ENCODE measurements at places on chromosomes 5 and 9.
A peak's percentile ranks its signal among the peaks of the same experiment; 100 is the strongest.

DNA sequence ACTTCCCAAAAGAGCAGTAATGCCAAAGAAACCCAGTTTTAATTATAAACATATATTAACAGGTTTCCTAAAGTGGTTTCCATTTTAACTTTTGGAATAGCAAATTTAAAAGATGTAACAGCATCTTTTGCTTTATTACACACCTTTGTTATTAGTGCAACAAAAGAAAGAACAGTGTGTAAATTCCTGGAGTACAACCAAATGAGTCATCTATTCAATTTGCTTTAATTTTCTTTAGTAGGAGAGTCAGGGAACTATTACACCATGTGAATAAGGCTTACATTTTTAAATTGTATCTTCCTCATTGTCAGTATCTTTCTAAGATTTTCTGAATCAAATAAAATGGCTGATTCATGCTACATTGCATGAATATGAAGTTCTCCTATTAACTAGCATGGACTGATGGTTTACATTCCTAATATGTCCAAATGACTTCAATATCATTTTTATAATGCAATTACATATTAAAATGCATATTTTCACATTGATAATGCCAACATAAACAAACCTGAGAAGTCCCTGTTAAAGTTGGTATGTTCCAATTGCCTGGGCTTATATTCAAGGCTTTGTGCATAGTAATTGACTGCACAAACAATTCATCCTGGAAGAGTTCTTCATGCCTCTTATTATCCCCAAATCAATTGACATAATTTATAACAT lies 22.5 kb downstream of the EDIL3 start:
- DNase-seq: no peak

- DNase-seq: no peak
Observed at GRCh38 chr5:157540707-157541446, 34.7 kb downstream of the ADAM19 start.

DNA sequence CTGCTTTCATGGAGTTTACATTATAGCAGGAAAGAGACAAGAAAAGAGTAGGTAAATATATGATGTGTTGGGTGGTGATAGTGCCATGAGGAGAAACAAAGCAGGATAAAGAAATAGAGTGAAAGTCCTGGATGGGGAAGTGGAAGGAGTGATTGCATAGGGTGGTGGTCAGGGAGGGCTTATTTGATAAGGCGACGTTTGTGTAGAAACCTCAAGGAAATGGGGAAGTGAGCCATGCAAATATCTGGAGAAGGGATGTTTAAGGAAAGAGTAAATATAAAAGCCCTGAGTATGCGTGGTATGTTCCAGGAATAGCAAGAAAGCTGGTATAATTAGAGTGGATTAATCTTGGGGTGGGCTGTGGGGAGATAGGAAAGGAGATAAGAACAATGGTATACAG lies 134.7 kb upstream of the SV2C start:
- DNase-seq: no peak

DNA sequence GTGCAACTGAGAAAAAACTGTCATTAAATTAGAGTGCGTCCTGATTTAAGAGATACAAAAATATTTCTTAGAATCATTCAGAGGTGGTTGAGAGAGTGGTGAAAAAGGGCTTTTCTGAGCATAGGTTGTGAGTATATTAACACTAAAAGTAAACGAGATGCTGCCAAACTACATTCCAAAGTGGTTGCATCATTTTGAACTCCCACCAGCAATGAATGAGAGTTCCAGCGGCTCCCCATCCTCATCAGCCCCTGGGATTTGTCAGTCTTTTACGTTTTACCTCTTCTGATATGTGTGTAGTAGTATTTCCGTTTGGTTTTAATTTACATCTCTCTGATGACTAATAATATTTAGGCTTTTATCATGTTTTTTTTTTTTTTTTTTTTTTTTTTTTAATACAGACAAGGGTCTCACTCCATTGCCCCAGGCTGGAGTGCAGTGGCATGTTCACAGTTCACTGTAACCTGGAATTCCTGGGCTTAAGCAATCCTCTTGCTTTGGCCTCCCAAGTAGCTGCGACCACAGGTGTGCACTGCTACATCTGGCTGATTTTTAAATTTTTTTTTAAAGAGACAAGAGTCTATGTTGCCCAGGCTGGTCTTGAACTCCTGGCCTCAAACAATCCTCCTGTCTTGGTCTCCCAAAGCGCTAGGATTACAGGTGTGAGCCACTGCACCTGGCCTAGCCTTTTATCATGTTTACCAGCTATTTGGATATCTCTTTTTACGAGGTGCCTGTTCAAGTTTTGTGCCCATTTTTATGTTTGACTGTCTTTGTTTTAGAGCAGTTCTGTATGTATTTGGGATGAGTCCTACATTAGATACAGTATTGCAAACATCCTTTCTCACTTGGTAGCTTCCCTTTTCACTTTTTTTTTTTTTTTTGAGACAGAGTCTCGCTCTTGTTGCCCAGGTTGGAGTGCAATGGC lies 17.0 kb downstream of the PRRT1B start:
- DNase-seq: no peak

- no peak for DNase-seq
Observed at GRCh38 chr9:123353984-123354591, 1.9 kb upstream of the CRB2 start.

GRCh38 chr9:116048081-116048480 lies 105.5 kb upstream of the PAPPA start:
- DNase-seq: no peak

DNA sequence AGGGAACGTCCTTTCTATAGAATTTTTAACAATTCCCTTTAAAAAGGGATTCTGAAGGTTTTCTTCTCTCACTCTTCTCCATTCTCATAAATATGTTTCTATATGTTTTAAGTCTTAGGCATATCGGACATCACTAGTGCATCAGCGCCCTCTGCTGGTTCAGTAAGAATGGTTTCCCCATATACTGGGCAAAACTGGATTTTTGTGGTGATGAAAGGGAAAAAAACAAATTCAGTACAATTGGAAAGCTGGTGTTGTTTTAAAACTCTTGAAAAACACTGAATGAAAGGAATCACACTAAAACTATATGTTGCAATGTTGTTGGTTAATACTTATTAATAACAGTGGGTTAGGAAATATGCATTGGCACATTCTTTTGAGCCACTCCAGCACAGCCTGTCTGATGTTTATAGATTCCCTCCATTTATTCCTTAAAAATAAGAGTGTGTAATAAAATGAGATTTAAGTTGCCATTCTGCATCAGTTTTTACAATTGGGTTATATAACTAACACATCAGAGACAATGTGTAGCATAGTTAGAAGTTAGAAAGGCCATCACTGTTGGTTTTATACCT lies 15.8 kb downstream of the CWC27 start:
- peak; percentile 65 for DNase-seq

DNA sequence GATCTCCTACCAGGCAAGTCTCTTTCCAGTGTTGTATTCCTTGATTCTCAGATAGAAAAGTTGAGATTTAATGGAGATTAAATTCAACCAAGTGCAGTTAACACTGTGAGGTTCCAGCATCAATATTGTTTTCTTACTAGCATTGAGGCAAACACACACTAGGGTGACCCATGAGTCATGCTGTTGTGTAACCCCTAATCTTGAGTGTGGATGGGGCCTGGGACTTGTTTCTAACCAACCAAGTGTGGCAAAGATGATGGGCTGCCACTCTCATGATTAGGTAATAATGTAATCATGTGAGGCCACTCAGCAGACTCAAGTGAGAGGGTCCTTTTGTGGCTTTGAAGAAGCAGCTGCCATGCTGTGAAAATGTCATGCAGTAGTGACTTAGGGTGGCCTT lies 394.2 kb downstream of the IRX2 start:
- no peak for DNase-seq

DNA sequence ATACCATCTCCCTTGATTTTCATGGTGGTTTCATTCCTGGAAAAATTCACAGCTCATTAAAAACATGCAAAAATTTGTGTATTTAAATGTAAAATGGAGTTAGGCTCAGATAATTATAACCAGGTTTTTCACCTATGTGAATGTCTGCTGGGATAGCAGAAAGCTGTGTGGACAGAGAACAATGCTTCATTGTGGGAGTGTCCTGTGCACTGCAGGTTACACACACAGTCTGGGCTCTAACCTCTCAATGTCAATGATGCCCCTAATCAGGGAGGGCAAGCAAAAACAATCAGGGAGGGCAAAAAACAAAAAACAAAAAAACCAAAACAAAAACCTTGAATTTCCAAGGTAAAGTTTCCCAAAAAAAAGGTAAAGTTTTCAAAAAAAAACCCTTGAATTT lies 158.9 kb upstream of the KLF9 start:
- DNase-seq: no peak

DNA sequence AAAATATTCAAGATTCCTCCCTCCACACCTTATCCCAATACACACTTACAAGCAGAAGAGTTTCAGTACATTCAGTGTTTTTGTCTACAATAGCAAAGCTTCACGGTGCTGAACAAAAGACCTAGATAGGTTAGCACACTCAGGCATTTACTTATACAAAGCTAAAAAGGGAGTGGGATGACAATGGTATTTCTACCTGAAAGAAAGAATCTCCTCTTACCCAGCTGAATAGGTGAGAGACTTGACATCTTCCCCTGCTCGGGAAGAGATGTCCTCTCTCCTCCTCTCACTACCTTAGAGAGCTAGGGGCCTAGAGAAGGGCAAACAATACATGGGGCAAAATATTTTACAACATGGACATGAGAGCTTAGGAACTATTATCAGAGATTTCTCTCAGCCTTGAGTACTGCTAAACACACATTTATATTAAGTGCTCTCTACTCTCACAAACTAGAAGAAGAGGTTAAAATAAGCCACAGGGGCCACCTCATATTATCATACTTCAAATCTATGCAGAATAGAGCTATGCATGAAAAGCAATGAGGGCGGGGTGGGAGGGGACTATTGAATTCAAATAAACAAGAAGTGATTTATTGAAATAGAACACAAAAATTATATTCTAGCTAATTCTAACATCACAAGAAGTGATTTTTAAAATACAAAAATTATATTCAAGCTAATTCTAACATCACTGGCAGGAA lies 38.6 kb upstream of the RNF38 start:
- no peak for DNase-seq

- no peak for DNase-seq
Observed at GRCh38 chr9:21812415-21812814, 10.0 kb downstream of the MTAP start.

- no peak for DNase-seq
Observed at GRCh38 chr9:137985637-137986071, 108.1 kb downstream of the CACNA1B start.

DNA sequence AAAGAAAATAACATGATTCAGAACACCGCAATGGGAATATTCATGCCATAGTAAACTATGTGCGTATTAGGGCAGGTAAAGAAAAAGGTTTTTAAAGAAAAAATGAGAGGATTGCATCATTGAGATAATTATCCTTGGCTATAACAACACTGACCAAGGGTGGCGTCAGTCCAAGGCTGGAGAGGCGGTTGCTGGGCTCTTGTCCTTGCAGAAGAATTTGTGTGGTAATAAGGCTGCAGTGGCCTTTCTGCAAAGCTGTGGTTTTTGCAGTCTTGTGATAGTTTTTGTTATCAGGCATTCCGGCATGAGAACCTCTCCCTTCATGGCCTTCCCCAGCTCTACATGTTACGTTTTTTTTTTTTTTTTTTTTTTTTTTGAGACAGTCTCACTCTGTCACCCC lies 14.0 kb downstream of the BOD1 start:
- peak; percentile 71 for DNase-seq

DNA sequence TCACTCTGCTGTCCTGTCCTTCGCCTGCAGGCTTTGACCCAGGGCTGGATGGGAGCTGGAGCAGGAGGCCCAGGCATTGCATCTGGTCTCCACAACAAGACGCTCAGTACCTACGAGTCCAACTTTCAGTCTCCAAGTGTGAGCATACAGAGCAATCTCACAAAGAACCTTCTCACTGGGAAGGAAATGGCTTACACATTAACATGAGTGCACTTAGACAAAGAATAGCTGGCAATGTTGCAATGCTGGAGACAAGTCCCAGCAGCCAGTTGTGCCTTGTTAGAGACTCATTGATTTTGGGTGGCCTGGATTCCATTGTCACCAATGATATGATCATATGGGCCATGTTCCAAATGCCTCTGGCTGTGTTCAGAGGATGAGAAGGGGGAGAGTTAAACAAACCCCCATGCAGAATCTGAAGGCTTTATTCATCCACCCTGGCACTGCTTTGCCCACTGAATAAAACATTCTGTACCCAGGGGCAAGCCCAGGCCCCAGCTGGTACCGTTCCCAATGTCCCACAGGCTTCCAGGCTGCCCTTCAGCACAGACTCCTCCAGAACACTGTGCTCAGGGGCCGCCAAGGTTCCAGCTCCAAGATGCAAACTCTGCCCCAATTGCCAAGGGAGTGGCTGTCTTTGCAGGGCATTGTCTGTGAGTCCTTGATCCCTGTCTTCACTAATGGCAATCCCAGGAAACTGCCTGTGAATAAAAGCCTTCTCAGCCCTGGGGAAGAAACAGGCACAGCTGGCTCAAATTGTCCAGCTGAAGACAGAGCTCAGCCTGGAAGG lies 185.5 kb downstream of the HSD17B3 start:
- DNase-seq: no peak

GRCh38 chr9:113556877-113557593 lies 93.5 kb downstream of the RGS3 start:
- DNase-seq: no peak

- no peak for DNase-seq
Observed at GRCh38 chr9:109477258-109478050, 20.7 kb downstream of the PTPN3 start.

DNA sequence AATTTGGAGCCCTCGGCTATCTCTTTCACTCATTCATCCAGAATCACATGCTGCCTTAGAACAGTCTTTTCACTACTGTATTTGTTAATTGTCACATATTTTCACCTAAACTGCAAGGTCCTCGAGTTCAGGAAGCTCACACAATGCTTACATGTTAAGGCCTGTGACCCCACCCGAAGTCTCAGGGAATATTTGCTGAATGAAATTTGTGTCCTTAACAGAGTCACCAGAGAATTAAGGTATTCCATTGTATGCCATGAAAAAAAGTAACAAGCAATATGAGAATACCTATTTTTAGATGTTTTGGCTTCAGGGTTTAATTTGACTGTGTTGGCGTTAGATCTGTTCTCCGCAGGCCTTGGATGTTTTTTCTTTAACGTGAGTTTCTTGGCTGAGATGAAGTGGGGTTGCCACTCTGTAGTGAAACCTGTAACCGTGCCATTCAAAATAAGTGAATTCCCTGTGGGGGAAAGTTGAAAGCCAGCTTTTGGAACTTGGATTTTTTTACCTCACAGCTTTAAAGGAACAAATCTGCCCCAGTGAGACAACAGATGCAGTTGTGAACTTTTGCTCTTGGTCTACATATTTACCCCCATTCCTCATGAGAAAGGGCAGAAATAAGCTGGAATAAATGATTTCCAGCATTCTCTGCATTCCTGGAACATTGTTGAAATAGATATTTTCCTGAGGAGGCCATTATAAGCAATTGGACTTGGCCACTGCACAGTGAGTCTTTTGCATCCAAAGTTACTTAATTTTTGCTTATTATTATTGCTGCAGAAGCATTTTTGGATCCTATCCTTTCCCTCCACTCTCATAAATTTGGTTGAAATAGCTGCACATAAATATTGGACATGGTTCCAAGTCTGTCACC lies 35.9 kb upstream of the FBP1 start:
- DNase-seq: no peak

DNA sequence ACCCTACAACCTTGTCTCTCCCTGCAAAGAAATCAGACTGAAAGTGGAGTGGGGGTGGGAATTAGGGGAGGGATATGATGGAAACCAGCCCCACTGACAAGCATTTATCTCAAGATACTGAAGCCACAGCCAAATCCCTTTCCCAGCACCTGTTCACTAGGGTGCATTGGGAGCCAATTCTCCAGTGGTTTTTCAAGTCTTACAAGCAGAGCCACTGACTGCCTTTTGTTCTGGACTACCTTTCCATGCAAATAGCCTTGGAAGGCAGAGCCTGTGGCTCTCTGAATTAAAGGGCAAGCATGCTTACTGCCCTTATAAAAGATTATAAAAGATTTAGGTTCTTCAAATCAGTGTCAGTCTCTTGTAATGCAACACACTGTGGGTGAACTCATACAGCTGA lies 8.8 kb upstream of the GGTA1 start:
- no peak for DNase-seq

All from AG09319 (cell line).